ENCODE measurements at places on chromosomes 1 and 21.
A peak's percentile ranks its signal among the peaks of the same experiment; 100 is the strongest.

- DNase-seq = no peak
These were observed 29.4 kb downstream of the RWDD3 start for GRCh38 chr1:95263450-95263849.

GRCh38 chr1:199184180-199184579, 545.3 kb downstream of the PTPRC start:
- no peak for DNase-seq

- DNase-seq = no peak
These were observed 25.4 kb upstream of the ALDH4A1 start for GRCh38 chr1:18927654-18928272.

DNA sequence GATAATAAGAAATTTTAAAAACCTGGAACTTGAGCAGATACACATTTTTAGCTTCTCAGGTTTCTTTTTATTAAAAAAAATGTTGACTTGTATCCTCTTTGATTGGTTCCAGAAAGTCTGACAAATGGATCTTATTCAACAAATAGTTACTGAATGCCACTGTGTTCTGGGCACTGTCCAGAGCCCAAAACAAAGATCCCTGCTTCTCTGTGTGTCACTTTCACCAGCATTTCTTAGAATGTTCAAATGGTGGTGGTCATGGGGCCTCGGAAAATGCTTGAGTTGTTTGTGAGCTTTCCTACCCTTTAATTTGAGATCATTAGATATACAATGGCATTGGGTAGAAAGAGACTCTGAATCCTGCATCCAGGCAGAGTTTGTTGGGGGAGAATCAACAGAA, 19.9 kb downstream of the ACTN2 start:
- DNase-seq = no peak

- DNase-seq = no peak
These were observed 39.7 kb downstream of the TOMM20 start for GRCh38 chr1:235088907-235089306.

DNA sequence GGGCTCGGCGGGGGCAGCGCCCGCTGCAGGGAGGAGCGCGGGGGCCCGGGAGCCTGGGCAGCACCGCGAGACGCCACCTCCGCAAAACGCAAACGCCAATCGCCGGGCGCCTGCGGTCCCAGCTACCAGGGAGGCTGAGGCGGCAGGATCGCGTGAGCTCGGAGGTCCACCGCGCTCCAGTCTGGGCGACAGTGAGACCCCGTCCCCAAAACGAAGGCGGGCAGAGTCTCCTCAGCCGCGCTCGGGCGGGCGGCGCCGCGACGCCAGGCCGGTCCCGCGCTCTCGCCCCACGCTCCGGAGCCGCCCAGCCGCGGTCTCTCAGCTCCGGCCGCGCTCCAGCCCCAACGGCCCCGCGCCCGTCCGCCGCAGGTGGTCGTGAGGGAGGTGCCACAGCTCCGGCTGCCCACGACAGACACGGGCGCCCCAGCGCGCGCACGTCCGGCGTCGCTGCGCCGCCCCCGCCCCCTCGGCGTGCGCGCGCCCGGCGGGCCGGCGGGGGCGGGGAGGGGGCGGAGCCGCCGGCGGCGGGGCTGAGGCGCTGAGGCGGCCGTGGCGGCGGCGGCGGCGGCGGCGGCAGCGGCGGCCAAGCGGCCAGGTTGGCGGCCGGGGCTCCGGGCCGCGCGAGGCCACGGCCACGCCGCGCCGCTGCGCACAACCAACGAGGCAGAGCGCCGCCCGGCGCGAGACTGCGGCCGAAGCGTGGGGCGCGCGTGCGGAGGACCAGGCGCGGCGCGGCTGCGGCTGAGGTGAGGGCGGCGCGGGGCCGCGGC, at the start of gene ADARB1:
Gene ADARB1 (plus strand): TSS at position 533 of the 770 bp plus-strand sequence. CDS start 97,077 bp downstream, outside the sequence.
- DNase-seq = peak; percentile 93

DNA sequence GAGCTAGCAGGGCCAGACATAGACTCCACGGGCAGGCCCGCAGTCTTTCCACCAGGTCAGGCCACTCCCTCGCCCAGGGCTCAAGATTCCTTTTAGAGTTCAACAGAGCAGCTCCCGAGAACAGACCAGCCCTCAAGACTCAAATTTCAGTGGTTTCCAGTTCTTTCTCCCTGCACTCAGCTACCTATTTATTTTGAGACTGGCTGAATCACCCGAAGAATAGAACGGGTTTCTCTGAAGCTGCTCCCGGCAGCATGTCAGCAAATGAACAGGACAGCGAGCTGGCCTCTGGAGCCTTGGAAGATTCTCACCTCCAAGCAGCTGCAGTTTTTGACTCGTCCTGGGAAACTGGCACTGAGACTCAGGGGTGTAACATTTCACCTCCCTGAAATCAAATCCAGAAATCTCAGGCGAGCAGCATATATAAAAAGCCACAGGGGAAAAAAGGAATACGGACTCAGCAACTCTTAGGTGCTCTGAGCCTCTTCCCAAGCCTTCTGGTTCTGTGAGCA, 177.9 kb downstream of the CLIC6 start:
- no peak for DNase-seq
